ENCODE measurements at places on chromosomes 4 and X. TPM values are rescaled to one million over a fixed set of nuclear protein-coding genes. Genes with fewer than 3 reads are reported as not detected.

The GYPA gene
- total RNA-seq, result not detected

The MGARP gene
- total RNA-seq, result not detected

The PCYT1B gene
- total RNA-seq, result 0.45 TPM

The PLP1 gene
- total RNA-seq, result not detected

The PCDH18 gene
- 0.38 TPM for total RNA-seq

The MAPK10 gene
- not detected for total RNA-seq

The MGAT4D gene
- not detected for total RNA-seq

The FGF13 gene
- total RNA-seq, result not detected

The GC gene
- not detected for total RNA-seq

- DNase-seq, result no peak
- no peak overlapping the region for H3K27ac ChIP-seq
- no peak overlapping the region for H3K4me3 ChIP-seq
- H3K36me3 ChIP-seq, result peaks cover 32% of the 10 kb centered on the region
- H3K4me1 ChIP-seq, result peaks cover 4% of the 10 kb centered on the region
- no peaks in the 10 kb centered on the region for H3K27me3 ChIP-seq
These were observed 24.9 kb upstream of the UVSSA start for GRCh38 chr4:1321946-1322650.

DNA sequence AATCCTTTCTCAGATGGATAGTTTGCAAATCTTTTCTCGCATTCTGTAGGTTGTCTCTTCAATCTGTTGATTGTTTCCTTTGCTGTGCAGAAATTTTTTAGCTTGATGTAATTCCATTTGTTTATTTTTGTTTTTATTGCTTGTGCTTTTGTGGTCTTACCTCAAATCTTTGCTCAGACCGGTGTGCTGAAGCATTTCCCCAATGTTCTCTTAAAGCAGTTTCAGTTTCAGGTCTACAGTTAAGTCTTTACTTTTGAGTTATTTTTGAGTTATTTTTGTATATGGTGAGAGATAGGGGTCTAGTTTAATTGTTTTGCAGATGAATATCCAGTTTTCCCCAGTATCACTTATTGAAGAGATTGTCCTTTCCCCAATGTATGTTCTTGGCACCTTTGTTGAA, 18.2 kb upstream of the SLC25A14 start:
- no peaks in the 10 kb centered on the region for H3K36me3 ChIP-seq
- H3K27me3 ChIP-seq, result peaks cover 13% of the 10 kb centered on the region

DNA sequence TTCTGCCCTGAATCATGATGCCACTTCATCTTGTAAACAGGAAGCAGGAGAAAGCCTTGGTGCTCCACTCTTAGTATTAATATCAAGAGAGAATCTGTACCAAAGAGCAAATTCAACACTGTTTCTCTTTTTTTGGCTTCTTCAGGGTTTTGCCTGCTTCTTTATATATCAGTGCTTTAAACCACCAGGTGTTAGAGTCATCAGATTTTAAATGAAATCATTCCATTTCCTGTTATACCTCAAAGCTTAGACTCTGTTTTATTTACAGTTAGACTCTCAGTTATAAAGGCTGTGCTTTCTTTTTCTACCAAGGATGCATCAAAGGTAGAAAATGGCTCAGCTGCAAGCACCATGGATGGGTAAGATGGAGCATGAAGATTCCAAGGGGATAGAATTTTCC, 350.9 kb downstream of the CAMK2D start:
- no peaks in the 10 kb centered on the region for H3K27me3 ChIP-seq
- no peak overlapping the region for H3K27ac ChIP-seq

GRCh38 chrX:6986915-6987314, 160.6 kb upstream of the STS start:
- no peak for DNase-seq
- H3K4me3 ChIP-seq, result no peak overlapping the region
- no peaks in the 10 kb centered on the region for H3K4me1 ChIP-seq

GRCh38 chrX:152165033-152165743, 26.8 kb upstream of the MAGEA10 start:
- H3K27me3 ChIP-seq, result no peaks in the 10 kb centered on the region
- no peaks in the 10 kb centered on the region for H3K4me1 ChIP-seq
- no peak for DNase-seq
- H3K36me3 ChIP-seq, result no peaks in the 10 kb centered on the region
- no peak overlapping the region for H3K4me3 ChIP-seq

DNA sequence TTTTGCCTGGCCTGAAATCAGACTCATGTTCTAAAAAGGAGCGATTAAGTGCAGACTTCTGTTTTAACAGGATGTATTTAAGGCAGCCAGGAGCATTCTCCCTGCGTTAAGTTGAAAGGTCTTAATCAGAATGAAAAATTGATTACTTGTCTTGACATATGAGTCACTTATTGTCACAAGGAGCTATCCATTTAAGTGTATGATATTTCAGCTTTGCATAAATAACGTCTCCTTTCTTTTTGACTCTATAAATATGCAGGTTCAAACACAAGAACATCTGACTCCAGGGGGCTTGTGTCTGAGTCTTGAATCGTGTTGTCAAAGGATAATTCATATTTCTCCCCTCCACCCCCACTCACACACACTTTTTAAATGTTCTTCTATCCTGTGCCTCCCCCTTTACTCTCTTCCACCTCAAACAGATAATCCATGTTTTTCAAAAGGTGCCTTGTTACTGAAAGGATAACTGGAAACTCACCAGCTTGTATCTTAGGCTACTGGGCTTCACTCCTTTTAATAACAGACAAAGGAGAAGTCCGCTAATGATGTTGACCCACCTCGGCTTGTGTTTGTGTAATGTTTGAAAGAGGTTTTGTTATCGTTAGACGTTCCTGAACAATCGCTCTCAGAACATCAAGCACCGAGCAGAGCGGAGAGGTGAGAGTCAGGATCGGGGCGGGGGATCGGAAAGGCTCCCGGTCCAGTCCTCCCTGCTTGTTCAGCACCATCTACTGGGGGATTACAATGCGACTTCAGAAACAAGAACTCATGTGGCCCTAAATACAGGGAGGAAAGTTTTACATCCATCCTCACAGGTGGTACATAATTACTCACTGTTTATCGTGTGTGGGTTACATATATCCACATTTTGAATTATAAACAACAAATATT, 107.5 kb upstream of the RPL34 start:
- DNase-seq, result no peak
- H3K27ac ChIP-seq, result no peak overlapping the region
- peaks cover 5% of the 10 kb centered on the region for H3K4me1 ChIP-seq
- no peaks in the 10 kb centered on the region for H3K36me3 ChIP-seq

GRCh38 chr4:184688447-184688846, 38.9 kb downstream of the PRIMPOL start:
- peaks cover 22% of the 10 kb centered on the region for H3K4me1 ChIP-seq
- no peak overlapping the region for H3K4me3 ChIP-seq
- H3K27ac ChIP-seq, result peak overlapping the region; percentile 24
- no peaks in the 10 kb centered on the region for H3K27me3 ChIP-seq

- no peak for DNase-seq
- H3K27ac ChIP-seq, result no peak overlapping the region
- no peaks in the 10 kb centered on the region for H3K36me3 ChIP-seq
- no peak overlapping the region for H3K4me3 ChIP-seq
- H3K27me3 ChIP-seq, result peaks cover 3% of the 10 kb centered on the region
These were observed 6.0 kb downstream of the SORBS2 start for GRCh38 chr4:185805979-185806378.

- peaks cover 4% of the 10 kb centered on the region for H3K27me3 ChIP-seq
- H3K4me1 ChIP-seq, result no peaks in the 10 kb centered on the region
- no peaks in the 10 kb centered on the region for H3K36me3 ChIP-seq
- no peak overlapping the region for H3K4me3 ChIP-seq
- DNase-seq, result no peak
These were observed 13.8 kb upstream of the STK26 start for GRCh38 chrX:132009350-132009749.

- H3K36me3 ChIP-seq, result no peaks in the 10 kb centered on the region
- no peak overlapping the region for H3K4me3 ChIP-seq
- peaks cover 4% of the 10 kb centered on the region for H3K27me3 ChIP-seq
- no peak for DNase-seq
- H3K4me1 ChIP-seq, result no peaks in the 10 kb centered on the region
These were observed 31.5 kb upstream of the STOX2 start for GRCh38 chr4:183873409-183874185.

GRCh38 chrX:148288451-148288850, 212.0 kb upstream of the AFF2 start:
- no peak overlapping the region for H3K27ac ChIP-seq
- no peaks in the 10 kb centered on the region for H3K4me1 ChIP-seq
- no peaks in the 10 kb centered on the region for H3K36me3 ChIP-seq
- no peak overlapping the region for H3K4me3 ChIP-seq

DNA sequence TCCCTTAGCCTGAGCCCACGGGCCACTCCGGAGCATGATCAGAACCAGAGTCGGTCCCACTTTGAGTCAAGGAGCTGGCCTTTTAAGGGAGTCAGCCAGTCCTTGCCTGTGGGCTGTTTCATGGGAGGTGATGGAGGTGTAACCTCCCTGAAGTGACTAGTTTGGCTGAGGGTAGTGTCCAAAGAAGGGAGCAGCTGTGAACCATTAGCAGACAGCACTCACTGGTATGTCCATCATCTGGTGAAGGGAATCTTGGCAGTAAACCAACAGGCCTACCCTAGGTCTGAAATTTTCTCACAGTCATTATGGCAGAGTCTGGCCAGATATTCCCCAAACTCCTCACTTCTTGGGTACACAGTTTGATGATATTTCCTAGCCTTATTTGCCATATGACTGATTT, 12.3 kb upstream of the REPS2 start:
- H3K27me3 ChIP-seq, result no peaks in the 10 kb centered on the region
- no peak overlapping the region for H3K27ac ChIP-seq
- no peaks in the 10 kb centered on the region for H3K36me3 ChIP-seq
- H3K4me1 ChIP-seq, result no peaks in the 10 kb centered on the region

GRCh38 chr4:47838445-47838844, 578 bp upstream of the CORIN start:
- peaks cover 21% of the 10 kb centered on the region for H3K27me3 ChIP-seq
- DNase-seq, result no peak
- no peak overlapping the region for H3K27ac ChIP-seq
- H3K4me1 ChIP-seq, result peaks cover 26% of the 10 kb centered on the region
- H3K4me3 ChIP-seq, result no peak overlapping the region

DNA sequence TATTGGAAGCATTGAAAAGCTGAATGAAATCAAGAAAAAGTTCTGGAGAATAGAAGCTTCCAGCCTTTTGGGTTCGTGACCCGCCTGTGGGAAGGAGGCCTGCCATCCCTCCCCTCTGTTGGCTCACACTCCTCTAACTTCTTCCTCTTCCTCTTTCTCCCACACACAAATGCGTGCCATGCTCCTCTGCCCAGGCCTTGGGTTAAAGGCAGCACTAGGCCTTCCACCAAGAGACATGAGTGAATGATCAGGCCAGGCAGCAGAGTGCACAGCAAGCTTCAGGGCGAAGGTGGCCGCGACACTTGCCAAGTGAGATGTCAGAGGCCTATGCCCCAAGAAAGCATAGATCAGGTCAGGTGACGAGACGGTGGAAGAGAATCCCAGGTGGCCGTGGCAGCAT, 38.4 kb downstream of the FAM193A start:
- no peak overlapping the region for H3K4me3 ChIP-seq
- peaks cover 19% of the 10 kb centered on the region for H3K36me3 ChIP-seq
- no peak overlapping the region for H3K27ac ChIP-seq
- no peaks in the 10 kb centered on the region for H3K27me3 ChIP-seq
- no peak for DNase-seq
- peaks cover 22% of the 10 kb centered on the region for H3K4me1 ChIP-seq

DNA sequence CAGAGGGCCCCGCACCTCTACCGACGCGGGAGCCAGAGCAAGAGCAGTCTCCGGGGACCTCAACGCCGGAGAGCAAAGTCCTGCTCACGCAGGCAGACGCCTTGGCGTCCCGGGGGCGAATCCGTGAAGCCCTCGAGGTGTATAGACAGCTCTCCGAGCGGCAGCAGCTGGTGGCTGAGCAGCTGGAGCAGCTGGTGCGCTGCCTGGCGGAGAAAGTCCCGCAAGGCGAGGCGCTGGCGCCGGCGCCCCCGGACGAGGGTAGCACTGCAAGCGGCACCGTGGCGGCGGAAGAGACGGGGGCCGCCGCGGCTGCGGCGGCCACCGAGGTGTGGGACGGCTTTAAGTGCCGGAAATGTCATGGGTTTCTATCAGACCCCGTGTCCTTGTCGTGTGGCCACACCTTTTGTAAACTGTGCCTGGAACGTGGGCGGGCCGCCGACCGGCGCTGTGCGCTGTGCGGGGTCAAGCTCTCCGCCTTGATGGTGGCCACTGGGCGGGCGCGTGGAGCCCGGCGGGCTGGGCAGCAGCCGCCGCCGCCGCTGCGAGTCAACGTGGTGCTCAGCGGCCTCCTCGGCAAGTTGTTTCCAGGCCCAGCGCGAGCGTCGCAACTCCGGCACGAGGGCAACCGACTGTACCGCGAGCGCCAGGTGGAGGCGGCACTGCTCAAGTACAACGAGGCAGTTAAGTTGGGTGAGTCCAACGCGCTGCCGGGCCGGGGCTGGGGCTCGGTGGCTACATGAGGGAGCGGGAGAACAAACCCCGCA, 672 bp downstream of the LONRF3 start:
- H3K27me3 ChIP-seq, result peaks cover 32% of the 10 kb centered on the region
- DNase-seq, result peak; percentile 44

GRCh38 chrX:65697915-65698796, 30.7 kb downstream of the MSN start:
- H3K27ac ChIP-seq, result peak overlapping the region; percentile 91
- H3K4me3 ChIP-seq, result peak overlapping the region; percentile 69
- peak; percentile 81 for DNase-seq
- H3K27me3 ChIP-seq, result no peaks in the 10 kb centered on the region

- H3K27me3 ChIP-seq, result no peaks in the 10 kb centered on the region
- H3K4me1 ChIP-seq, result no peaks in the 10 kb centered on the region
- no peak overlapping the region for H3K27ac ChIP-seq
- DNase-seq, result no peak
- no peak overlapping the region for H3K4me3 ChIP-seq
These were observed 627.0 kb upstream of the ATOH1 start for GRCh38 chr4:93201471-93202096.

- peaks cover 97% of the 10 kb centered on the region for H3K4me1 ChIP-seq
- no peaks in the 10 kb centered on the region for H3K27me3 ChIP-seq
- no peak overlapping the region for H3K4me3 ChIP-seq
- peak; percentile 55 for DNase-seq
These were observed 24.6 kb upstream of the CD40LG start for GRCh38 chrX:136623396-136623795.

DNA sequence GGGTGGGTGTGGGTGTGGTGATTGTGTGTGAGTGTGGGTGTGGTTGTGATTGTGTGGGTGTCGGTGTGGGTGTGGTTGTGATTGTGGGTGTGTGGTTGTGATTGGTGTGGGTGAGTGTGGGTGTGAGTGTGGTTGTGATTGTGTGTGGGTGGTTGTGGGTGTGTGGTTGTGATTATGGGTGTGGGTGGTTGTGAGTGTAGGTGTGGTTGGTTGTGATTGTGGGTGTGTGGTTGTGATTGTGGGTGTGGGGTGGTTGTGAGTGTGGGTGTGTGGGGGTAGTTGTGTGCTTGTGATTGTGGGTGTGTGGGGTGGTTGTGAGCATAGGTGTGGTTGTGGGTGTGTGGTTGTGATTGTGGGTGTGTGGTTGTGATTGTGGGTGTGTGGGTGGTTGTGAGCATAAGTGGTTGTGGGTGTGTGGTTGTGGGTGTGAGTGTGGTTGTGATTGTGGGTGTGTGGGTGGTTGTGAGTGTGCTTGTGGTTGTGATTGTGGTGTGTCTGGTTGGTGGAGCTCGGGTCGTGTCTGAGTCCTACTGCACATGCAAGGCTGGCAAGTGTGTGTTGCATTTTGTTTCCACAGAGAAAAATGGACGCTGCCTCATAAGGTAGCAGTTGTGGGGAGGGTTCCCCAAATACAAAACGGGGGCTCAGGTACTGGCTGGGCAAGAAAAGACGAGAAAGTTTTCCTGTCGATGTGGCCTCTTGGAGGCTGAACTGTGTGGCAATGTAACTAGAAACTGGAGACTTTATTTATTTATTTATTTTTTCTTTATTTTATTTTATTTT, 116.7 kb downstream of the UBE2K start:
- H3K4me3 ChIP-seq, result no peak overlapping the region
- peak overlapping the region; percentile 3 for H3K27ac ChIP-seq
- H3K4me1 ChIP-seq, result peaks cover 5% of the 10 kb centered on the region
- no peaks in the 10 kb centered on the region for H3K27me3 ChIP-seq
- peak; percentile 19 for DNase-seq
- peaks cover 8% of the 10 kb centered on the region for H3K36me3 ChIP-seq
